ENCODE measurements at places on chromosomes 12 and 14.

- no peak for DNase-seq
Observed at GRCh38 chr12:113092607-113093408, 36.3 kb downstream of the DTX1 start.

- no peak for DNase-seq
Observed at GRCh38 chr12:1844661-1845409, 24.5 kb downstream of the LRTM2 start.

- no peak for DNase-seq
Observed at GRCh38 chr12:39144613-39145061, 239.2 kb upstream of the CPNE8 start.

DNA sequence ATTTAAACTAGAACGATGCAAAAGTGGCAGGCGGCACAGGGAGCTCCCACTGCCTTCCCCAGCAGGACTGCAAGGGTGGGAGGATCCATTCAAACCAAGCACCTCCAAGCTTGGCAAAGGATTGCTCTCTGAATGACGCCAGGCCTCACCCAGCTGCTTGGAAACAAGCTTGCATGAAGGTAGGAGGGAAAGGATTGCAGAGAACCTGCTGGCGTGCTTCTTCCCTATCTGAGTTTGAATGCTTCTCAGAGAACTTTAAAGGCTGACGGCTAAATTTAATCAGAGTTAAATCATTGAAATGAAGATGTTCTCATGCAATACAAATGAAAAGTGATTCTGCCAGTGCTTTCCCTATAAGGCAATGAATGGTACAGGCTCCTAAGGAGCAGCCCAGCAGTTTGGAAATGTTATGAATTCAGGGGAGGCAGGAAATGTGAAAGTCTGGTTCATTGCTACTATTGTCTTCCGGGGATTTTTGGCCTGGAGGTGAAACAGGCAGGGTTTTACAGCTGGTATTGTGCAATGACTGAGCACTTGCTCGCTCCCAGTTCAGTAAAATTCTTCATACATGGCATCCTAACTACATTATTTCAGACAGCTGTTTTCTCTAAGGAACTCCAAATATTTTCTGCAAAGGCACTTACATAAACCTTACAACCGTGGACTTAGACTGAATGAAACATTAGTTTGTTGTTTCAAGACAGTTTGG, 31.9 kb upstream of the DUSP6 start:
- no peak for DNase-seq

- DNase-seq = no peak
Observed at GRCh38 chr14:58668848-58669480, 31.2 kb downstream of the DACT1 start.

DNA sequence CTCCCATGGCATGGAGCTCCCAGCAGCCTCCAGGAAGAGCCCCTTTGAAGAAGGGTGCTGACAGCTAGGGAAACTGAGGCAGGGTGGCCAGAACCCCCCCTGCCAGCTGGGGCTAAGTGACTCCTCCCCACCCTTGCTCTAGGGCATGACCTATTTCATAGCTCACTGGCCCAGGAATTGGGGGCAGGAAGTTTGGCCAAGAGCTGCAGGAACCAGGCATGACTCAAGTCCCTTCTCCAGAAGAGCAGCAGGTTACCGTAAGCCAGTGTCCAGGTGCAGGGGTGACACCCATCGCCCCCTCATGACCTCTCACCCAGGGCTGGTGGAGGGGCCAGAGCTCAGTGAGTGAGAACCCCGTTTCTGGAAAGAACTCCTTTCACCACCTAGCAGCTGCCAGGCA, 1.9 kb downstream of the RASAL1 start:
- no peak for DNase-seq

- no peak for DNase-seq
Observed at GRCh38 chr14:104359969-104360442, 219.6 kb upstream of the C14orf180 start.

GRCh38 chr12:123013185-123014095, 33.0 kb downstream of the ARL6IP4 start:
- DNase-seq = no peak

- DNase-seq = no peak
Observed at GRCh38 chr14:55733599-55733998, 153.6 kb downstream of the KTN1 start.

DNA sequence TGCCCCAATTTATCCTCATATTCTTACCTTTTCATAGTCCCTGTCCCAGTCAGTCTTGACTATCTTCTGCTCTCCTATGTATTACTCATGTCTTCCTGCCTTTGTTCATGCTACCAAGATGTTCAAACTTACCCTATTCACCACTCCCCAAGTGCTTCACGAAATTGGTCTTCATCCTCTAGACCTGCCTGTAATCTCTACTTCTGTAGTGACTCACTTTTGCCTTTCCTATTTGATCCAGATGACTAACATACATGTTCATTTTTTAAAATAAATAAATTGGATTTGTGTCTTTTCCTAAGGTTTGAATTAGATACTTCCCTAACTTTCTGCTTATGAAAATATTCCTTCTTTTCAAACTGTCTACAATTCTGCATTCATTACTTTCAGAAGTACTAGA, 107.7 kb upstream of the PPM1H start:
- no peak for DNase-seq

- no peak for DNase-seq
Observed at GRCh38 chr12:117098361-117099217, 627 bp downstream of the TESC start.

GRCh38 chr12:40223646-40224045, 1.2 kb upstream of the LRRK2 start:
- no peak for DNase-seq

- no peak for DNase-seq
Observed at GRCh38 chr12:51871918-51872688, 15.8 kb upstream of the ANKRD33 start.

GRCh38 chr12:116247377-116247776, 30.1 kb downstream of the MED13L start:
- DNase-seq = no peak

GRCh38 chr12:101107032-101107763, 102.8 kb downstream of the SLC5A8 start:
- DNase-seq = no peak

DNA sequence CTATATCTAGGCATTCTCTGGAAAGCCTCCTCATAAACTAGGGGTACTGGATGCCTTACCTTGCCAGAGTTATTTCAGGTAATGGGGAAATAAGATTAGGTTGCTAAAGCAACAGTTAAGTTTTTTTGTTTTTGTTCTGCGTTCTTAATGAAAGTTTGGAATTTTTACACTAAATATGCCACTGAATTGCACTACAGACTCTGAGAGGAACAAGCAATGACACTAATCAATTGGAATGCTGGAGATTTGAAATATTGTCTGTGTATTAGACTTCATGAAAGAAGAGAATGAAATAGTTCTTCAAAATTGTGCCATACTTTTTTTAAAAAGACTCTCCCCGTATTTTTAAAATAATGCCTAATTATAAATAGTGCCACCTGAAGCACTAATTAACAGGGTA, 287.8 kb downstream of the NAV3 start:
- no peak for DNase-seq

GRCh38 chr14:75804570-75805275, 143.7 kb downstream of the TTLL5 start:
- no peak for DNase-seq

GRCh38 chr14:81093651-81094050, 127.1 kb downstream of the GTF2A1 start:
- no peak for DNase-seq

GRCh38 chr14:35117112-35117511, 4.7 kb downstream of the PPP2R3C start:
- DNase-seq = no peak

Measured in NCI-H1417 treated with DMSO at 0.1 percent for 48 hours (cell line).